Activated effector memory CD4-positive, alpha-beta T cell treated with Interleukin-2 at 50 U/mL for 16 hours (primary cell): ENCODE measurements at places on chromosomes 1 and 21.

GRCh38 chr1:218585511-218586184 is 240.5 kb downstream of the TGFB2 start:
- no peak for DNase-seq

DNA sequence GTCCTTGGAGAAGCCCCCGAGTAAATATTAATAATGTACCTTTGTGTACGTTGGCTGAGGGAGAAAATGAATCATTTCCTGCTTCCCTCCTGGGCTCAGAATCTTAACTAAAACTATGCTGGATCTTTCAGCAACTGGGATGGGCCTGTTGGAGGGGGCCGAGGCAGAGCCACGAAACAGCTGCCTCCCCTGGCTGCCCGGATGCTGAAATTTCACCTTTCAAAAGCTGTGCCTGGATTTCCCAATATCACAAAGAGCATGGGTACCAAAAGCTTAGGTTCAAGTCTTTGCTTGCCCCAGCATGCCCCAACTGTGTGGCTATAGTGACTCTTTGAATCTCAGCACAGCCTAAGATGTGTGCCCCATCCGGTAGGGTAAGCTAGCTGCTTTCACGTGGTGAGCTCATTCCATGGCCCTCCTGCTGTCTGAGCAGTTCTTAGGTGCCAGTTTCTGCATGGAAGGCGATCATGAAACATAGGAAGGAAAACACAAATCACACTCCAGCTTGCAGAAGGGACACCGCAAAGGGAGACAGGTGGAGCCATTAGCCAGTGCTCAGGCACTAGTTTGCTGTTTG is 473.5 kb downstream of the PTPRU start:
- DNase-seq = no peak

GRCh38 chr1:208648146-208648545 is 404.0 kb upstream of the PLXNA2 start:
- no peak for DNase-seq

DNA sequence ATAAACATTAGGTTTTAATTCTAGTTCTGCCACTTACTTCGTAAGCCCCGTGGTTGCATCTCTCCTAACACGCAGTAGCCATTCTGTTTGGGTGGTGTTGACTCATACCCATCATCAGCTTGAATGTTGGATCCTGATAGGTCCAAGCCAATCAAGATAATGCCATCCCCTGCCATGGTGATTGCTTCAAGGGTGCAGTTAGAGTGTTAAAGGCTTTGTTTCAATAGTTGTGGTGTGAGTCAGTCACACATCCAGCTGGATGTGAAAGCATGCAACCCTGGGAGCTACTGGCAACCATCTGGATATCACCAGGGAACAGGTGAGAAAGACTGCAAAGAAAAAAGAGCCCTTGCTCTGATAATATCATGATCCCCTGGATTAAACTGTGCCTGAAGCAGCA is 69.1 kb downstream of the OMA1 start:
- DNase-seq = no peak

DNA sequence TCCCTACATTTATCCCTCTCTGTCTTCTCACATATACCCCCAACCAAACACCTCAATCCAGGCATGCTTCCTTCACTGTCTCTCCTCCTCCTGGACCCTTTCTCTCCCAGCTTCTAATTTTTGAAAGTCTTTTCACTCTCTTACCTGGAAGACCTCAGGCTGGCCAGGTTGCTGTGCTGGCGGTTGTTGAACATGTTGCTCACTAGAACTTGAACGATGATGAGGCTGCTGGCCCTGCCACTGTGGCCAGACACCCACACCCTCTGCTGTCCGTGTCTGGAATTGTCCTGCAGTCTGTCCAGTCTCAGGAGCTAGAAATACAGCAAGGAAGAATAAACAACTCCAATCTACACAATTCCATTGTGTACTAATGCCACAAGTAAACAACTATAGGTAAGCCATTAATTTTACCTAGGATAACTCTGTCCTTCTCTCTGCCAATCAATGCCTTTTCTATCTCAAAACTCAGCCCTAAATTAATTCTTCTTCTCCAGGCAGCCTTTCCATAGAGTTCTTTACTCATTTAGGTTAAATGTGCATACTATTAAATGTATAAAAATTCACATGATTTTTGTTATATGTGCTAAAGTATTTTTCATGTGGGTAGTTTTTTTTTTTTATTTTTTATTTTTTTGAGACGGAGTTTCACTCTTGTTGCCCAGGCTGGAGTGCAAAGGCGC is 5.1 kb upstream of the CTSK start:
- DNase-seq = no peak

DNA sequence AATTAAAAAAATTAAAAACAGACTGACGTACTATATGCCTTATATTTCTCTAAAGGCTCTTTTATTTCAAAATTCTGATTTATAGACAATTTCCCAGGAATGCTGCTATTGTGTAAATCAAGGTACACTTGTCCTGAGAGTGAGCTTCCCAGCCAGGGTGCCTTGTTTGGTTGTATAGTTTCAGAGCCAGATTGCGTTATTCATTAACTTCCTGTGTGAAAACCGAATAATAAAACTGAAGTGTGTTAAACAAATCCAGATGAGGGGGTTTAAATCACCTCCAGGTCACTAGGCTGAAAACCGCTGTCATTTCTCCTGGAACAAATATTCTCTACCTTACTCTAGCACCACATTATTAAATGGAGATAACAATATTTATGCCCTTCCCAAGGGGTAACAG is 68.7 kb downstream of the LMX1A start:
- DNase-seq = no peak

GRCh38 chr1:96011606-96012005 is 710.0 kb upstream of the PTBP2 start:
- DNase-seq = no peak

GRCh38 chr1:118661769-118662320 is 326.3 kb downstream of the TBX15 start:
- no peak for DNase-seq

DNA sequence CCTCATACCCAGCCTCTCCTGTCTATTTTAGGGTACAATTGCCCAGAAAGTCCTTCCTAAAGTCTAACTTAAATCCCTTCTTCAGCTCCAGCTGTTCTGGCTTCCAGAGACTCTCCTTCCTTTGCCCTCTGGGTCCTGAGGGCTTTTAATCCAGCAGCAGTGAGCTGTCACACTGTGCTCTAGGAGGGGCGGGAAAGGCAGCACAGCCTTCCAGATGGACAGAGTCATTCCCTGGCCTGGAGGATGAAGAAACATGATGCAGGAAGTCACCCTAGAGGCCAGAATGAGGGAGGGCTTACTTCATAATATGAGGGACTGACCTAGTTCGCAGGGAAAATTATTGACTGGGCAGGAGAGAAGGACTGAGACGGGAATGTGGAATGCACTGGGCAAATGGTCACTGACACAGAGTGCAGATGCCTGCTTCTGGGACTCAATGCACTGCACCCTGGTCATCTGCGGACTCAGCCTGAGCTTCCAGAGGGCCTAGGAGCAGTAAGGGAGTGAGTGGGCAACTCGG is 1.3 kb downstream of the SH2D2A start:
- no peak for DNase-seq

- DNase-seq = no peak
Observed at GRCh38 chr1:174040387-174040786, 18.2 kb upstream of the RC3H1 start.

- no peak for DNase-seq
Observed at GRCh38 chr1:28456078-28456477, 49.8 kb upstream of the RCC1 start.

DNA sequence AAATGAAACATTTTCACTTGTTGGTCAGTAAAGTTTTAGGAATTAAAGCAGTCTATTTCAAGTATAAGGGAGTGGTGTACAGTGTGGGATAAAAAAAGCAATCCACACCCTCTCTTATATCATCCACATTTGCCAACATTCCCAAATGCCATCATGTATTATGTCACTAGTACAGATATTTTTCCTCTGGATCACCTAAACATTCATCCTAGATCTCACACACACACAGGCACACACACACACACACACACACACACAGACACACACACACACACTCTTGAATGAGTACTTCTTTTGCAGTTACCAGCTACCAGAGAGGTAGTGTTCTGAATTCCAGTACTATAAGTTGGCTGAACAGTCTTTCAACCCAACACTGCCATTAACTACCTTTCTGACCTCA is 1369.1 kb upstream of the ADGRL4 start:
- DNase-seq = no peak

GRCh38 chr1:23422241-23422877 is 2.2 kb downstream of the TCEA3 start:
- peak; percentile 48 for DNase-seq

DNA sequence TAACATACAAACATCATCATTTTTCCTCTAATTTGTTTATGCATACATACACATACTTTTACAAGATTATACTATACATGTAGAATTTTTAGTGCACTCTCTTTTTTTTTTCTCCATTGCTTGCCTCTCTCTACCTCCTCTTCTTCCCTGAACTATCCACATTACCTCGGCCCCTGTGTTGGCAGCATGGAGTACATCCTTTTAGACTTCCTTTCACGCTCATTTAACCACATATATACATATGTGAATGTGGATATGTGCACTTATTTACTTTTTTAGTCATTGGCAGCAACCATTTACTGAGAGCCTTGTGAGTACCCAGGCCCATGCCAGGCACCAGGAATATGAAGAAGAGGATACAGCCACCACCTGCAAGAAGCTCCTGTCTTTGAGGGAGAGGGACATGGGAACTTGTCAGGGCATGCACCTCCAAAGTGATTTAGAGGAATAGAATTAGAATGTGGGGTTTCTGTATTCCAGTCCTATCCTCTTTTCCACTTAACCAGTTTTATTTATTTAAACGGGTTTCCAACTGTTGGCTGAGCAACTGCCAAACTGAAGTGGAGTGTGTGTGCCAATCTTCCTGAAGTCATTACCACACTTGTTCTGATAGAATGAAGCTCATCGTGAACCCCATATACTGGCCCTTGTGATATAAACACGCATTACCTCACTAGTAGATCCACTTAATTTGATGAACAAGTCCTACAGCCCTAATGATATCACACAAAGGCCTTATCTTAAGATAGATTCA is 212.6 kb downstream of the TNR start:
- no peak for DNase-seq

DNA sequence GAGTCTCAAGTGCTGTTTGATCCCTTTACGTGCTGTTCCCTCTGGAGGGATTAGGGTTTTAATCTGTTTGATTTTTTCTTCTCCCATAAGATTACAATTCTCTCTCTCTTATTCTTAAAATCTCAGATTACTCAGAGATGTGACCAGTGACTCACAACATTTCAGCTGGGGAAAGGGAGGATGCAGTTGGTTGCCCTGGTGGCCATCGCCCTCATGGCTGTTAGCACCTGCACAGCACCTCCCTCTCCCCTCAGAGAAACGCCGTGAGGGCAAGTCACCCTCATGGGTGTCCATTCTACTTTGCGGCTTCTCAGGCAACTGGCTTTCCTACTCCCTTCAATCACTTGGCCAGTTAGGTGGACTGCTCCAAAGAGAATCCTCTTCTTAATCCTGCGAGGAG is 42.4 kb upstream of the KCNA3 start:
- DNase-seq = no peak

DNA sequence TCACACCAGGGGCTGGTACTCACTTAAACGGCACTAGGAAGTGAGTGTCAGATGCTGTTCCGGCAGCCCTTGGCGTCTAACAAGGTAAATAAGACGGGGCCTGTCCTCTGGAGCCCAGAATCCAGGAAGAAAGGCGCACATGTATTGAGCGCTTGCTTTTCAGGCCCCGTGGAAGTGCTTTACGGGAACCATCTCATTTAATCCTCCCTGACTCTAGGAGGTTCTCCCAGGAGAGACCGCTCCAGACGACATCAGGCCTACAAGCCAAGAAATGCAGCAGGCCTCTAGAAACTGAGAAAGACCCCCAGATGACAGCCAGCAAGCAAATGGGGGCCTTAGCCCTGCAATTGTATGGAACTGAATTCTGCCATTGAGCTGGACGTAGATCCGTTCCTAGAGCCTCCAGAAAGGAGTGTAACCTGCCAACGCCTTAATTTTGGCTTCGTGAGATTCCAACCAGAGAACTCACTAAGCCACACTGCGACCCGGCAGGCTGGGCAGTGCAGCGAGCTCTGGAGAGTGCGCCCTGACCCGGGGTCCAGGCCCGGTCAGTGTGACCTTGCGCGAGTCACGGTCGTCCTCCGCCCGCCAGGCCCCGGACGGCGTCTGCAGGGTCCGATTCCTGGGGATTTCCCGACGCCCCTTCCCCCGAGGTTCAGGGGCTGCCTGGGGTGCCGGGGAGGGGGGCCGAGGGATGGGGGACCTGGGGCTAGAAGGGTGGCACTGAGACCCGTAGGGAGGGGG is 532 bp upstream of the MANEAL start:
- DNase-seq = no peak

DNA sequence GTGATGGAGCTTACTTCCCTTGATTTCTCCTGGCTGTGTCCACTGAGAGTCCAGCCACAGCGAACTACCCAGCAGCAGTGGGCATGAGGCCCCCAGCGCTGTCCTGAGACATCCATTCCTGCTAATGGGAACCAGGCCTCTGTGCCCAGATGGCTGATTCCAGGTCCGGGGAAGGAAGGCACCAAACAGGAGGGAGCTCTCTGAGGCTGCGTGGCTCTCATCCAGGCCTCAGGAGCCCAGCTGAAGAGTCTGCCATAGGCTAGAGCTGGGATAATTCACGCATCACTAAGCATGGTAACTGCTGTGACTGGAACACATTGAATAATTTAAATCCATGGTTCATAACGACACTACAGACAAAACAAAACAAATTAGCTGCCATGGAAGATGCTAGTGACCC is 24.7 kb upstream of the LRRC47 start:
- no peak for DNase-seq

DNA sequence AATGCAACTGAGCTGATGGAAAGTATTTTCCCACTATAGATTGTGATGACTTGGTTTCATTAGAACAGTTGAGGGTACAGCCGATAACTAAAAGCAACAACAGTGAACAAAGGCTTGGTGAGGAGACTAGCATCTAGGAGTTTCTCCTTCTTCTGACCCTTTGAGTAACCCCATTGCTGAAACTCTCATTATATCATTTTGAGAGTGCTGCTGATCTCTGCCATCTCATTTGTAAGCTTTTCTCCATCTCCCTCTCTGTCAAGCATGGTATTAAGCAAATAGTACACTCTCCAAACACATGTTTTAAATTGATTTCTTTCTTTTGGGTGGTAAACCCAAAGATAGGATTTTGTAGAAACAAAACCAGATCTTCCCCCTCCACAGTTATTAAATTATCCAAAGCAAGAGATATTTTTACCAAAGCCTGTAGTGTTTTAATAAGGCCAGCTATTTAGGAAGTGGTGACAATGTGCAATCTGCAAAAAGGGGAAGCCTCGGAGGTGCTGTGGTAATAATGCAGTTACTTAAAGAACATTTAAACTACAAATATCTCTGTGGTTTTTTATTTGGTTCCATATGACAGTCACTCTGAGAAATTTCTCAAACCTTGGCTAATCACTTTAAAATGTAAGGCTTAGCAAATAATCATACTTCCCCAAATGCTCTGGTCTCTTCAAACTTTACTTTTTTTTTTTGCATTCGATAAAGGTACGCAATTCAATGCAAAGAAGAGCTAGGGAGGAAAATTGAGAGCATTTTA is 287.5 kb downstream of the HLX start:
- DNase-seq = no peak
